Activated T-cell treated with anti-CD3 and anti-CD28 coated beads for 1 hour (primary cell): ENCODE measurements at places on chromosomes 16 and 17.

GRCh38 chr17:74276541-74277009 lies 2.5 kb downstream of the DNAI2 start:
- DNase-seq: no peak

GRCh38 chr17:34255381-34255732 lies 272 bp downstream of the CCL2 start:
- DNase-seq: no peak

GRCh38 chr17:82083533-82084359 lies 14.3 kb downstream of the FASN start:
- DNase-seq: no peak

DNA sequence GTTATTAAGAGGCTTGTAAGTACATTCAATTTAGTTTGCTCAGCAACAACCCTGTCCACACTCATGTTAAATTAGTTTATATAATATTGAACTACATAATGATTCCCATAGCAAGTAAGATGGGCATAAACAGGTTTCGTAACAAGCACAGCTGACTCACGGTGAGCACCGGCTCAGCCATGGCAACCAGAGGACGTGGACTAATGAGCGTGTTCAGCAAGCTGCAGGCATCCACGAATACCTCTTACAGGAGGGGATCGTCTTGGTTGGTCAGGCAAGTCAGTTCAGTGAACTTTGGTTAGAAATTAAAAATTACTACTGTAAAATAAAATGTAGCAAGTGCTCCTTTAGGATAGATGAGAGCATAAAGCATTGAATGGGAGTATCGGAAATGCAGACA lies 58.4 kb downstream of the ELAC2 start:
- no peak for DNase-seq

DNA sequence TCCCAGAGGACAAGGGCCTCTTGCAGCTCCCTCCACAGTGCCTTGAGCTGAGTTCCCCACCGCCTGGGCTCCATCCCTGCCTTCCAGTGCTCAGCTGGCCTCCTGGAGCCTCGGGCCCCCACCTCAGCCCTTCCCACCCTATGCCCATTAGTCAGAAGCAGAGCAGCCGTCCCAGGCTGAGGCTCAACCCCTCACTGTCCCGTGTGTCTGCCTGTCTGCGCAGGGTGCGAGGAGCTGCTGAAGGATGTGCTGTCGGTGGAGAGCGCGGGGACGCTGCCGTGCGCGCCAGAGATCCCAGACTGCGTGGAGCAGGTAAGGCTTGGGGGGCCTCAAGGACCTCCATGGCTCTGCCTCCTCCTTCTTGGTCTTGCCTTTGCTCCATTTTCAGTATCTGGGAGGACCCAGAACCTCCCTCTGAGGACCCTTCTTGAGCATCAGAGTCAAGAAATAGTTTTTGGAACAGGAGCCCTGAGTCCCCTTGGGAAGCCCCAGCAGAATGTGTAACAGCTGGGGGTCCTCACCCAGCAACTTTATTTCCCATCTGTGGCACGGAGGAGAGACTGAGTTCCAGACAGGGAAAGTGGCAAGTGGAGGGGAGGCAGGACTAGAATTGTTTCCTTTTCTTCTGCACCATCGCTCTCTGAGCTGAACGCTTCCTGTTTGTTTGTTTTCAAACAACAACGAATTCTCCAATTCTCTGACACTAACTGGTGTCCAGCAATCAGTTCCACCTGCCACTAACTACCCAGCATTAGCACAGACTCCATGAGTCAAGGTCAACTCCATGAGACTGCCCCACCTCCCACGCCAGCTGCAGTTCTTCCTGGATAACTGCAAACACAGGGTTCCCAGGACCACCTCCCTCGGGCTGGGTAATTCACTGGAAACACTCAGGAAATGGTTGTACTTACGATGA lies 42.6 kb downstream of the RAB11FIP4 start:
- DNase-seq: no peak

GRCh38 chr17:65495122-65496055 lies 66.1 kb downstream of the AXIN2 start:
- no peak for DNase-seq

- DNase-seq: no peak
Observed at GRCh38 chr17:60386147-60387058, 5.5 kb downstream of the USP32 start.

GRCh38 chr16:78528265-78528664 lies 428.8 kb downstream of the WWOX start:
- DNase-seq: no peak

- no peak for DNase-seq
Observed at GRCh38 chr17:14460516-14461226, 159.8 kb downstream of the HS3ST3B1 start.

- DNase-seq: no peak
Observed at GRCh38 chr17:8896087-8896486, 28.6 kb upstream of the PIK3R6 start.

DNA sequence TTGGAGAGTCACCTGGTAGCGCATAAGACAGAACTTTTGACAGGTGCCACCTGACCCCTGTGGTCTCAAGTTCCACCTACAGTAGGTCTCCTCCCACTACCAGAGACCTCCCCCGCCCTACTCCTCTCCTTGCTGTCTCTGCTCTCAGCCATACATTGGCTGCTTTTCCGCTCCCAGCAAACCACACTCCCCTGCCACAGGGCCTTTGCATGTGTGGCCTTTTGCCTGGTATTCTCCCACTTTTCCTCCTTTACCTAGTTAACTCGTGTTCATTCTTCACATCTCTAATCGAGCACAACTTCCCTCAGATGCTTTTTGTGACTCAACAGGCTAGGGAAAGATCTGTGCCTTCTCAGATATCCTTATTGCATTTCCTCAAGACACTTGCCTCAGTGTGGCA lies 218.3 kb upstream of the EEF2KMT start:
- no peak for DNase-seq

DNA sequence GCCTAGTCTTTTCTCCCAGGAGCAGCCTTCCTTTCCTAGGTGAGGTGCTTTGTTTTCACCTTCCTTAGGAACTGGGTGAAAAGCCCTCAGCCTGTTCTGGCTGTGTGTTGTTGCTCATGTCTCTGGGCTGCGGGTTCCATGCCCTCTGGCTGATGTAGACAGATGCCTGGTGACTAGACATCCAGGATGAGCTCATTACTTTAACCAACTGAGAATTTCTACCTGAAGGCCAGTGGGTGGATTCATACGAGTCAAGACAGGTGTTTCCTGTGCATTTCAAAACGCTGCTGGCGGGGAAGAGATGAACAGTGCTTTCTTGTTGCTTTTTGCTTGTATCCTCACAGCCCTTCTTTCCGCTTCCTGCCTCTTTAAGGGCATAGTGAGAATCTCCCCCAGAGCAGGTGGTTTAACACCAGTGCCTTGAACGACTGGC lies 22.3 kb downstream of the SAP30BP start:
- DNase-seq: peak; percentile 24
